GM12864 (cell line): ENCODE measurements at places on chromosomes 16 and 17.

- DNase-seq: no peak
Measured at GRCh38 chr17:45729294-45729907, 54.7 kb upstream of the CRHR1 start.

DNA sequence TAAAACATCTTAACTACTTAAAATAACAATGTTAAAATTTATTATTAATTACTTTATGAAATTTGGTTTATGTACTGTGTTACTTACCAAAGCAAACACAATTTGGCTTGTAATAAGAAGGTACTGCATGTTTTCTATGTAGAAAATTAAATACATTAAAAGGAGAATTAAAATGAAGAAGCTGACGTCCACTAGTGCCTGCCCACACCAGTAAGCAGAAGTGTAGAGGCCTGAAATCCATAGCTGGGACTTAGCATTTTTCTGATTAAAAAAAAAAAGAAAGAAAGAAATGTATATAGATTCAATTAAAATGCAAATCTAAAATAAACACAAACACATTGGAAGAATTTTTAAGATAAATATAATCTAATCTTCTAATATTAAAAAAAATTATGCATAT lies 35.8 kb upstream of the ABCA9 start:
- DNase-seq: no peak

DNA sequence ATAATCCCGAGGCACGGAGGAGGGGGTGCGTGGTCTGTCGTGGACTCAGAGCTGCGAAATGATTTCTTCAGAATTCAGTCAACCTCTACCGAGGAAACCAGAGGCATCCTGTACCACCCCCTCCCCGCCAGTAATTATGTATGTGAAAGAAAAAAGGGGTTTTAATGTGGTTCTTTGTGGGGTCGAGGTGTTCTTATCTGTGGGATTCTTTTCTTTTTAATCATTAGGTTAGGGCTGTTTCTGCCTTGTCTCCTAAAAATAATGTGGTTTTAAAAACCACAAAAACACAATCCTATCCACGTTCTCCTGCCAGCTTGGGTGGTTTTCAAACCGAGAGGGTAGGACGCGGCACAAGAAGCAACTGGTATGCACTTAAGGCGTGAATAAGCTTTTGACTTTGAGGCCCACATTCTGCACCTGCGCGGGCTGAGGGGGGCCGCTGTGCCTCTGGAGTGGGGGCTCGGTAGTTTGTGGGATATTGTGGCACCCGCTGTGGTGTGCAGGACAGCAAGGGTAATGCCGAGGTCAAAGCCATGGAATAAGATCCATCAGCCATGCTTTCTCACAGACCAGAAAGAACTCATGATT lies 1.0 kb downstream of the SLC47A1 start:
- no peak for DNase-seq

DNA sequence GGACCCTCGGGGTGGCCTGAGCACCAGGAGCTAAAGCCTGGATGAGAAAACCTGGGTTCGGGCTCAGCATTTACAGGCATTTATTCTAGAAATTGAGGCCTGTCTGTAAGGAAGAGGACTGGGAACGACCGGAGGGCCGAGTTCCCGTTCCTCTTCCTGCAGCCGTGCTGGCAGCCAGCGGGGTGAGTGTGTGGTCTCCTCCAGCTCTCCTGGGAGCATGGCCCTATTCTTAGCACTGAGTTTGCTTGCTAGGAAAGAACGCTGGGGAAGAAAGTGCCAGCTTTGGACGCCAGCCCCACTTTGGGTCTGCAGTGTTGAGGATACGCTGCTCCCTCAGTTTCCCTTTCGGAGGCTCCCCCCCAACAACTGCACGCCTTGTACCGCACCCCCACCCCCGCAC lies 49.6 kb downstream of the MGAT5B start:
- no peak for DNase-seq

DNA sequence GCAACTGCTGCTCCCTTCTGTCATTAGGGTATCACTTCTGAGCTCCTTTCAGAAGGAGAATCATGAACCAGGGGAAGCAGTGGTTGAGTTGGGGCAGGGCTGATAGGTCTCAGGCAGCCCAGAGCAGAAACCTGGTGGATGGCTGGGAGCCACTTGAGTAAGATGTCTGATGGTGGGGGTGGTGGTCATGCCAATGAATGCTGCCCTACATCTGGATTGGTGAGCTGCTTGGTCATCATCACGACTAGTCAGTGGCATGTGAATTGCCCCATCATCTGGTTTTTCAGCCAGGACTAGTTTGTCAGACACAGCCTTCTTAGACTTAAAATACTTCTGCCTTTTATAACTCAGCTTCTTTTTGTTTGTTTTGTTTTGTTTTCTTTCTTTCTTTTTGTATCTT lies 2.6 kb downstream of the GID4 start:
- no peak for DNase-seq

GRCh38 chr16:54585998-54586340 lies 299.4 kb upstream of the IRX3 start:
- no peak for DNase-seq

DNA sequence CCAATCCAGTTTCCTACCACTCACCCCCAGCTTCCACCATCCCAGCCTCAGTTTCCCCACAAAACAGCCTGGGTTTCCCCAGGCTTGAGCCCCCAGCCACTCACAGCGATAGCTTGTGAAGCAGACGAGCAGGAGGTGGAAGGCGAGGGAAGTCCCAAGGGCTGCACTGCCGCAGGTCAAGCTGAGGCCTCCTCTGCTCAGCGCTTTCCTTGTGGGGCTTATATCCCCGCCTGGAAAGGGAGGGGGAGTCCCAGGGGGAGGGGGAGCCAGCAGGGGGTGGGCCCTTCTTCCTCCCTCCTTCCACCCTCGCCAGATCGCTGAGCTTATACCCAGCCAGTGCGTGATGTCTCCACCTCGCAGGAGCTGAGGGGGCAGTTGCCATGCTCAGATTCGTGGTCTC lies at the start of gene PYY:
Gene PYY, minus strand, starts transcription at position 195 of the 400 bp plus-strand sequence. CDS start 457 bp downstream, outside the sequence.
- no peak for DNase-seq

GRCh38 chr16:24826096-24826690 lies 19.6 kb upstream of the SLC5A11 start:
- DNase-seq: no peak

- DNase-seq: no peak
Measured at GRCh38 chr17:61836266-61837174, 26.8 kb downstream of the BRIP1 start.

DNA sequence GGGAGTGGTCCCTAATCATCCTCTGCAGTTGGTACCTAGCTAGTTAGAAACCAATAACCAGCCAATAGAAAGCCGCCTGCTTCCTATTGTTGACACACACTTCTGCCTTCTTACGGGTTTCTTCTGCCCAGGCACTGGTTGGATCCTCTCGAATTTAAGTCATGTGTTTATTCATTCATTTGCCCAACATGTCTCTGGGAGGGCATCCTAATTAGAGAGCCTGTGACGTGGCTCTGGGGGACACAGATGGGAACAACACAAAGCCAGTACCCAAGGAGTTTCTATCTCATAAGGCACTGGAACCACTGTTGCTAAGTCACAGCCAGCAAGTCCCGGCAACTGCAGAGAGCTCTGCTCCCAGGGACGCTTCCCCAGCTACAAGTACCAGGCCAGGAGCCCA lies 300.7 kb upstream of the TNRC6C start:
- no peak for DNase-seq

- no peak for DNase-seq
Measured at GRCh38 chr17:60909405-60909804, 231.8 kb downstream of the BCAS3 start.

DNA sequence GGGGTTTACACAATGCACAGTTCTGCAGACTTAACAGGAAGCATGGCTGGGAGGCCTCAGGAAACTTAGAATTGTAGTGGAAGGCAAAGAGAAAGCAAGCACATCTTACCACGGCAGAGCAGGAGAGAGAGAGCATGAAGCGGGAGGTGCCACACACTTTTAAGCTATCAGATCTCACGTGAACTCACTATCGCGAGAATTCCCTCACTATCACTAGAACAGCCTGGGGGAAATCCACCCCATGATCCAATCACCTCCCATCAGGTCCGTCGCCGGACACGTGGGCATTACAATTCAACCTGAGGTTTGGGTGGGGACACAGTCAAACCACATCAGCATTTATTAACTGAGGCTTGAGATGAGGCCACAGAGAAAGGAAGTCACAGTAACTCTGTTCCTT lies 326.7 kb downstream of the C16orf95 start:
- DNase-seq: no peak

DNA sequence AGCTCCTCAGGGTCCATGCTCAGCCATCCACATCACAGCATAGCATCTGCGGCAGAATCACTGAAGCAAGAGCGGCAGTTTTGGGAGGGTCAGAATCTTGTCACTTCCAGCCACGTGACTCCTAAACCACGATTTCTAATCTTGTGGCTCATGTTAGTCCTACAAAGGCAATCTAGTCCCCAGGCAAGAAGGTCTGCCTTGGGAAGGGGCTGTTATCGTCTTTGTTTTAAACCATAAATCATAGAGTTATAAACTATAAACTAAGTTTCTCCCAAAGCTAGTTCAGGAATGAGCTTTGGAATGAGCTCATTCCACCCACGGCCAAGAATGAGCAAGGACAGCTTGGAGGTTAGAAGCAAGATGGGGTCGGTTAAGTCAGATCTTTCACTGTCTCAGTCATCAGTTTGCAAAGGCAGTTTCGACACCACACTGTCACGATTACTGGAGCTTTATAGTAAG lies 20.8 kb upstream of the DNAH17 start:
- DNase-seq: no peak

- no peak for DNase-seq
Measured at GRCh38 chr17:57593739-57594462, 151.2 kb downstream of the CCDC182 start.
